Osteoblast (primary cell): ENCODE measurements at places on chromosomes 2 and 18.
A peak's percentile ranks its signal among the peaks of the same experiment; 100 is the strongest.

- DNase-seq: peak; percentile 35
Observed at GRCh38 chr2:72293620-72294019, 146.0 kb upstream of the CYP26B1 start.

DNA sequence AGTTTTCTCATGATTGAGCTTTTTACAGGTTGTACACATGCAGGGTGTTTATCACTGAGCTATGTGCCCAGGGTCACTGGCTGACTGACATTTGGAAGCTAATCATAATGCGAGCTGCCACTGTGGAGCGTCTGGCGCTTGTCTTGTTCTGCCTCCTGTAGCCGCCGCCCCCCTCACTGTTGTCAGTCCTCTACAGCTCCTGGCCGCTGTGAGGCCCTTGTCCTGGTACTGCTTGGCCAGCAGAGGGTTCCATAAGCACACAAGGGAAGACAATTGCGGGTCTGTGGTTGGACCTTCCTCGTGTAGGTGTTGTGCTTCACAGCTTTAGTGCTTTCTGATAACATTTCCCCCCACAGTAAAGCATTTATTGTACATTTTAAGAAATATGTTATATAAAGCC is 105.6 kb upstream of the LDLRAD4 start:
- peak; percentile 46 for DNase-seq

DNA sequence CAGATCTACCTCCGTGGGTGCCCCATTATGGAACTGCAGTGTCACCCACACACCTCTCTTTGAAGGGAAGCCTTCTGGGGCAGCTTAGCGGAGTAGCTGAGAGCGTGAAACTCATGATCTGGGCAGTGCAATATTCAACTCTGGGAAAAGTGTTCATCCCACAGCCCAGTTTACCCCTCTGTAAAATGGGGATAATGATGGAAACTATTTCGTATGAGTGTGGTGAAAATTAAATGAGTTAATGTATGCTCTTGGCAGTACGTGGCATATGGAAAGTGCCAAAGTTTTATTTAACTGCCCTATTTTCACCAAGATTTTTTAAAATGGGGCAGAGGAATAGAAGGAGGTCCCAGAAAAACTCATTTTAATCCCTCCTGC is 11.5 kb downstream of the EVX2 start:
- no peak for DNase-seq

GRCh38 chr18:13124411-13124810 is 94.1 kb upstream of the LDLRAD4 start:
- DNase-seq: no peak

- peak; percentile 32 for DNase-seq
Observed at GRCh38 chr18:39846265-39846664, 2108.8 kb upstream of the PIK3C3 start.

- DNase-seq: no peak
Observed at GRCh38 chr2:197256021-197256420, 54.6 kb downstream of the ANKRD44 start.

DNA sequence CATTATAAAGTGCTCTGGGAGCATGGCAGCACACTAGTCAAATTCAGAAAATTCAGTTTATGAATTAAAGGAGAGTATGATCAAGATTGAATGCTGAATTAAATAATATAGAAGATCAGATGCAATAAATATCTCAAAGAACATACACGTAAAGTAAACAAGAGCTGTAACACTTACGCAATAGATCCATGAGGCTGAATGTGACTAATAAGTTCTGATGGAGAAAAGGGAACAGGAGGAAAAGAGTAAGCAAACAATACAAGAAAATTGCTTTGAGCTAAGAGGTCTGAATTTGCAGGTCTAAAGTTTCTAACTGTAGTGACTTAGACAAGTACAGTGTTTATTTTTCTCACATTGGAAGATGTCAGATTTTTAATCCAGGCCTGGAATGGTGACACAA is 646.7 kb upstream of the ZNF804A start:
- no peak for DNase-seq

GRCh38 chr18:67896451-67896850 is 379.9 kb upstream of the DSEL start:
- DNase-seq: no peak

- peak; percentile 83 for DNase-seq
Observed at GRCh38 chr2:20539776-20540586, 93.1 kb downstream of the RHOB start.

- no peak for DNase-seq
Observed at GRCh38 chr2:152879275-152879674, 160.9 kb downstream of the ARL6IP6 start.

DNA sequence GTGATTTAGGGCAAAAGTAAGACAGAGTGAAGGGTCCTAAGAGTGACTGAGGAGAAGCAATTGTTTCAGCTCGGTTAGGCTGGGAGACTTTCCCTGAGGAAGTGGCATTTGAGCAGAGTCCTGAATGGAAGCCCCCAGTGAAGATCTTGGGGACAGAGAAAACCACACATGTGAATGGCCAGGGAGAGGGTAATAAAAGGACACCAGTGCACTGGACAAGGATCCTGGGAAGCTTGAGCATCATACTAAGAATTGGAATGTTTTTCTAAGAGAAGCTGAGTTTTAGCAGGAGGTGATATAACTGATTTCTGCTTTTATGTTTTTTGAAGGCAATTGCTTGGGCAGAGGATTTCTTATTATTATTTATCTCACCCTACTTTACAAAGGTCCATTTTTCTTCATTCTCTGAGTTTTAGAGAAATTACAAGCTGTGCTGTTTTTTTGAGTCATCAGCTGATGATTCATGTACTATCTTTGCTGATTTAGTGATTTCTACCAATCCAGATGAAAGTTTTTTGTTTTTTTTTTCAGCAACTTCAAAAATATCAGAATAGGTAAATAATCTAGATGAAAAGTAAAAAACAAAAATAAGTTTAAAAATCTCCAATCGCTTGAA is 43.5 kb downstream of the MFSD6 start:
- DNase-seq: peak; percentile 43

GRCh38 chr2:184689638-184690037 is 91.3 kb downstream of the ZNF804A start:
- no peak for DNase-seq

DNA sequence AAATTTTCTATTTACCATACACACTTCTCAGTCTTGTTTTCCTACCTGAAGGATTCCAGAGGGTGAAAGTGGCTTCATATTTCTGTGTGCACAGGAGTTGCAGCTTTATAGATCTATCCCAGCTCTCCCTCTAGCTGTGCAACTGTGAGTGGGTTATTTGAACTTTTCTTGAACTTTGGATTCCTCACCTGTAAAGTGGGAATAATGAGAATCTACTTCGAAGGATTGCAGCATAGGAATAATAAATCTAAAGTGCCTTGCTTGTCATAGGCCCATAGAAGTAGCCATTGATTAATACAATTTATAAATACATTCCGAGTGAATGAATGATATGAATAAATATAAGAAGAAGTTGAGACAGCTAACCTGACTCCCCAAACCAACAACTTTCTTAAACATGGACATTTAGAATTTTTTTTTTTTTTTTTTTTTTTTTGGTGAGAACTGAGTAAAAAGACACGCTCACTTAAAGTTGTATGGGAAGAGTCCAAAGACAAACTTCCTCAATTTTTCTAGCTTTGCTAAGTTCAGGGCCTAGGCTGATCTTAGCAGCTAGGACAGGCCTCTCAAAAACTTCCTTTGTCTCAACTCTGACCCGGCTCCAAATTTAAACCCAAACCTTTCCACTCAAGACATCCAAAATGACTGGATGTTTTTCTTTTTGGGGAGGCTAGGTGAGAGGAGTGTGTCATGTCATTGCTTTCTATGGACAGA is 203.3 kb upstream of the FBXO11 start:
- no peak for DNase-seq

GRCh38 chr2:239279508-239280295 is 121.1 kb downstream of the HDAC4 start:
- no peak for DNase-seq

- DNase-seq: peak; percentile 58
Observed at GRCh38 chr2:150478200-150478974, 9.1 kb downstream of the RND3 start.

DNA sequence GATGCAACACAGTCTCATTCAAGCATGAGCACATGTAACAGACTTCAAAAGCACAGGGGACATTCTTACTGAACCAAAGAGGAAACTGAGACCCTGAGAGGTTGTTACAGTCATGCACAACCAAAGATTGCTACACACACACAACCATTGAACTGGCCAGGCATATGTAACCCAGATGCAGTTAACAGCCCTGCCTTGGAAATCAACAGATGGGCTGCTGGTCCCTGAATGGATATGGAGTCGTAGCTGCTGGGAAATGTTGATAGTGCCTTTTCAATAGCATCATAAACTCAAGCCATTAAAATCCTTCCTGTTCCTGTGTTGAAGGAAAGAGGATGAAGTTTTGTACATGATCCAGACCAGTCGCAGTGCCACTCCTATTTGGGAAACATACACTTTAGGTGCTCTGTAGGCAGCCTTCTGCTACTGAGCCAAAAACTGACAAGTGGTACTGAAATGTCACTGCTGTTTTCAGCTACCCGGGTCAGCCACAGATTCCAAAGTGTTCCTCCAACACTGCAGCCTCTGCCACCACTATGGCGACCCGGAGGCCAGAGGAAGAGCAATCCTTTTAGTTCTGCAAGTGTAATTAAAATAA is 143.9 kb downstream of the CCBE1 start:
- DNase-seq: no peak

GRCh38 chr2:6773007-6773693 is 92.6 kb downstream of the CMPK2 start:
- DNase-seq: peak; percentile 79

GRCh38 chr2:11073251-11073650 is 82.0 kb upstream of the SLC66A3 start:
- peak; percentile 68 for DNase-seq

- DNase-seq: peak; percentile 98
Observed at GRCh38 chr2:105873721-105874120, 129.0 kb downstream of the NCK2 start.

DNA sequence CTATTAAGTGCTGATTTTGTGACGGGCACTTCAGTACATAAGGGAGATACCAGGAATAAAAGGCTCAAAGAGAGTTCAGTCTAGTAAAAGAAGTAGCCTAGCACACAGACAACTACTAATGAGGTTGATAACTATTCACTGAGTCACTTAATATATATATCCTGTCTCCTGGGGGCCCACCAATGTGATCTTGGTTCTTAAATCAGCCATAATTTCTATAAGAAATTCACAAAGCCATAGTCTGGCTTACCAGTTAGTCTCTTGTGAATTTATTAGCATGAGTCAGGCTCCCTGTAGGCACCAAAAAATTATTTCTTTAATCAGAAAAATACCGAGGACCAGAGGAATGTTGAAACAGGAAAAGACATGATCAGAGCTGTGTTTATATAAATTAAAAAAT is 10.4 kb downstream of the KCNE4 start:
- no peak for DNase-seq

DNA sequence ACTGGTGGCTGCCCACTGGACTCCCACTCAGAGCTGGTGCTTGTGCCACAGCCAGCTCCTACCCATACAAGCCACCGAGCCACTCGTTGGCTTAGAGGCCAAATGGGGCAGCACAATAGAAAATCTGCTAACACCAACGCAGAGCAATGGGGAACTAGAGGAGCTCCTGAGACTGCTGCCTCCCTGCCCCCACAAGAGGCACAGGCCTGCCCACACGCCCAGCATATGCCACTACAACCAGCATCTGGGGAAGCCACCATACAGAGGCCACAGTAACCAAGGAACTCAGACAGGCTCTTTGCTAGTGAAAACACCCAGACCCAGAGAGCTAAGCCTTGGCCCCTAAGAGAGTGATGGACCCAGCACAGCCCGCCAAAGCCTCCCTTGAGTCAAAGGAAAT is 231.2 kb upstream of the RAB6C start:
- DNase-seq: no peak

- no peak for DNase-seq
Observed at GRCh38 chr18:41153871-41154270, 801.2 kb upstream of the PIK3C3 start.

- DNase-seq: peak; percentile 94
Observed at GRCh38 chr2:46909771-46910419, 5.7 kb downstream of the MCFD2 start.

DNA sequence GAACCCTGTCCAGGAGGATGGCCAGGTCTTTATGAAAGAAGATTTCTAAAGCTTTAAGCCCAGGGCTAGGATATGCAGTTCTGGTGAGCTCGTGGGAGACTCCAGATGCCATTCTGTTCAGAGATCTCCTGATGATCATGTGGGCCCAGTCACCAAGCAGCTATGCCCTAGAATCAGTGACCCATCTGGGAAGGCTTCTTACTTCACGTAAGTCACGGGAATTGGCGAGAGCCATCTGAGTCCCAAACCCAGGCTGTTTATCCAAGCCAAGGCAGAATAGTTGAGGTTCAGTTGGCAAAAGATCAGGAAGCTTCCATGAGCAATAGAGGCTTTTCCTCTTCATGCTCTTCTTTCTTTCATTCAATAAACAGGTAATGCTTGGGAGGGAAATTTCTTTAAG is 23.9 kb downstream of the ANTXR1 start:
- no peak for DNase-seq

GRCh38 chr2:15732341-15733077 is 140.8 kb downstream of the DDX1 start:
- DNase-seq: no peak

- no peak for DNase-seq
Observed at GRCh38 chr2:8094526-8094925, 587.3 kb upstream of the ID2 start.

- peak; percentile 85 for DNase-seq
Observed at GRCh38 chr2:219637842-219638185, 10.4 kb downstream of the SLC4A3 start.

DNA sequence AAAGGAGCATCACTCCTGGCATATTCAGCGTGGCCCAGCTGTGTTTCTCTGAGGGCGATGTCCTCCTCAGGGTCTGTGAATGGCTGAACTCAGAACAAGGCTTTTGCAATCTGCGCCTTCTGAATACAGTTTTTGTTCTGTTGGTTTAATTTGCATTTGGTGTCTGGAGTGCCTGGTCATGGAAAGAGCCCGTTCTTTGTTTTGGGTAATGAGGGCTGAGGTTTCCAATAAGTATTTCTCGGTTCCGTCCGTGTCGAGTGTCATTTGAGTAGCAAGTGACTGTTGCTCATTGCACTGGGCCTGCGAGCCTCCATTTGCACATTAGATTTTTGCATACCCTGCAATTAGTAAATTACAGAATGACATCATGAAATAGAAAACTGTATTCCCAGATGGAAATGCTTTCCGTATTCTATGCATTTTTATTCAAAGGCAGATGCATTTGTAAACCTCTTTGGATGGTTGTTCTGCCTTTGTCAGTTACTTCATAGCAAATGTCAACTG is 57.3 kb downstream of the NEDD4L start:
- DNase-seq: no peak

- peak; percentile 64 for DNase-seq
Observed at GRCh38 chr2:10371441-10372196, 68.9 kb downstream of the HPCAL1 start.

DNA sequence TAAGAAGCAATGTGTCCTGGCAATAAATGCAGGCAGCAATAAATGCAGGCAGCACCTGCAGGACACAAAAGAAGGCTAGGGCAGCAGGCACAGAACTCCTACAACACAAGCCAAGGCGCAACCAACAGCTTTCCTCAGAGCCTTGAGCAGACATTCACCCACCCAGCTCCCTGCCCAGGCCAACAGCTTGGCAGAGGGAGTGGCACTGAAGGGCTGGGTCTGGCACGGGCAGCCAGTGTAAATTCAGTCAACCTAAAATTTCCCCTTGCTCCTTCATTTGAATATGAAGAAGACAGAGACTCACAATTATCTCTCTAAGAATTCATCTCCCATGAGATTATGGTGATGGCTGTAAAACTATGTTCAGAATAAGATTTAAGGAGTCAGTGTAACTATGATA is 35.4 kb downstream of the AAK1 start:
- DNase-seq: no peak
